Activated naive CD8-positive, alpha-beta T cell treated with anti-CD3 and anti-CD28 coated beads, Interleukin-2, amount 10 ng/mL, durations not matched to agents 7 days and 5 days (primary cell): ENCODE measurements at places on chromosomes 6 and 20. TPM values are rescaled to one million over a fixed set of nuclear protein-coding genes. Genes with fewer than 3 reads are reported as not detected.

DNA sequence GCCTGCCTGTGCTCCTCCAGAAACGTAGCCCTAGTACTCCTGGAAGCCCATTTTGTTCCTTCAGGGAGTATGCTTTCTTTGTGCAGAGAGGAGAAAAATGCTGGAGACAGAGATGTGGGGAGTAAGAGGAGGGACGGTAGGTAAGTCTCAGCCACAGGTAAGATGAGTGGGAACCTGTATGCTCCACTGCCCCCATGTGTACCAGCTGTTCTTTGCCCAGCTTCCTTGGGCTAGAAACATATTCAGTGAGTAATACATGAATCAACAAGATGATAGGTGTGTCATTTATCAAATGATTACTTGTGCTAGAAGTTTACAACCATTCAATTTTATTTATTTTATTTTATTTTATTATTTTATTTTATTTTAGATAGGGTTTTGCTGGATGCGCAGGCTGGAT, 13.6 kb upstream of the CEP85L start:
- peaks cover 35% of the 10 kb centered on the region for H3K4me1 ChIP-seq
- H3K27ac ChIP-seq: peak overlapping the region; percentile 90
- peaks cover 36% of the 10 kb centered on the region for H3K36me3 ChIP-seq

DNA sequence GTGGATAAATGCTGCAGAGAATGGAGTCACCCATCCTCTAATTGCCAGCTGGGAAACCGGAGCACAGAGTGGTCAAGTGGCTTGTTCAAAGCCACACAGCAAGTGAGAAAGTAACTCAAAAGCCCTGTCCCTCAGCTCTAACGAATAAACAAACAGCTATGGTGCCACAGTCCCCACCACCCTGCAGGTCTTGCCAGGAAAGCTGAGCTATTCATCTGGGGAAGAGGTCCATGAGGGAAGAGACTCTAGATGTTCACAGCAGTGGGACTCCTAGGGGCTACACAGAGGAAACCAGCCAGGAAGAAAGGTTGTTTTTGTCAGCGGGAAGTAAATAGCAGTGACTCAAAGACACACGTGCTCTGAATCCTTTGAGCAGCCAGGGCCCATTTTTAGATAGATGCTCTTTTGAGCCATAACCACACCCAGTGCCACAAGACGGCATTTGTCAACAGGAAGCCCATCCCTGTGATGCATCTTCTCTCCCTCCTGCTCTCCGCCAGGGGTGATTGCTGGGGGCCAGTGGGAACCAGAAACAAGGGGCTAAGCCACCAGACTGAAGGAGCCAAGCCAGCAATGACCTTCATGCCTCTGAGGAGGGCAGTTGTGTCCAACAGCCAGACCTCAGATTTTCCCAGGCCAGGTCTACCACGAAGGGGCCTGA, 32.4 kb upstream of the TCP11 start:
- peaks cover 20% of the 10 kb centered on the region for H3K27me3 ChIP-seq
- H3K36me3 ChIP-seq: peaks cover 6% of the 10 kb centered on the region
- peaks cover 5% of the 10 kb centered on the region for H3K4me1 ChIP-seq

- no peaks in the 10 kb centered on the region for H3K4me1 ChIP-seq
- peaks cover 22% of the 10 kb centered on the region for H3K36me3 ChIP-seq
- H3K4me3 ChIP-seq: no peak overlapping the region
- no peak overlapping the region for H3K27ac ChIP-seq
Measured at GRCh38 chr6:57127763-57128162, 37.8 kb downstream of the ZNF451 start.

GRCh38 chr20:2242678-2243077, 53.1 kb upstream of the TGM3 start:
- H3K4me1 ChIP-seq: no peaks in the 10 kb centered on the region
- DNase-seq: no peak
- H3K4me3 ChIP-seq: no peak overlapping the region
- H3K36me3 ChIP-seq: no peaks in the 10 kb centered on the region
- no peak overlapping the region for H3K27ac ChIP-seq

GRCh38 chr20:24785141-24786110, 163.6 kb upstream of the CST7 start:
- peaks cover 26% of the 10 kb centered on the region for H3K4me1 ChIP-seq
- DNase-seq: no peak
- H3K27me3 ChIP-seq: peaks cover 1% of the 10 kb centered on the region

DNA sequence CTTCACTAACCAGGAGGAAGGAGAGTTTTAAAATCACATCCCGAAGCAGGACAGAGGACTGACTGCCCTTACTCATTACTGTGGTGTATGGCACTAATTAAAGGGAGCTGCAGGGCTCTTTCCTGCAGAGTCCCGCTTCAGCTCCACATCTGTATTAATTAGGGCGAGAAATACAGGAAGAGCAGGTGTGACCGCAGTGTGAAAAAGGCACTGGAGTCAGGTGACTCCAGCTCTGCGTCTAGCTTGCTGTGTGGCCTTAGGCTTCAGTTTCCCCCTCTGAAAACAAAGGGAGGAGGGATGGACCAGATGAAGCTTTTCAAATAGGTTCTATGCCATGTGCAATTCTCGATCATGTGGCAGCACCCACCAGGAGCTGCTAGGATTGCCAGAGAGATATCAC, 34.0 kb downstream of the KIAA1755 start:
- no peaks in the 10 kb centered on the region for H3K36me3 ChIP-seq
- DNase-seq: no peak
- no peak overlapping the region for H3K27ac ChIP-seq
- no peak overlapping the region for H3K4me3 ChIP-seq
- H3K4me1 ChIP-seq: peaks cover 4% of the 10 kb centered on the region
- peaks cover 7% of the 10 kb centered on the region for H3K27me3 ChIP-seq

- no peak for DNase-seq
- peak overlapping the region; percentile 78 for H3K27ac ChIP-seq
- H3K36me3 ChIP-seq: no peaks in the 10 kb centered on the region
- peak overlapping the region; percentile 75 for H3K4me3 ChIP-seq
- peaks cover 19% of the 10 kb centered on the region for H3K4me1 ChIP-seq
Measured at GRCh38 chr6:156167625-156168071, 609.5 kb upstream of the ARID1B start.

DNA sequence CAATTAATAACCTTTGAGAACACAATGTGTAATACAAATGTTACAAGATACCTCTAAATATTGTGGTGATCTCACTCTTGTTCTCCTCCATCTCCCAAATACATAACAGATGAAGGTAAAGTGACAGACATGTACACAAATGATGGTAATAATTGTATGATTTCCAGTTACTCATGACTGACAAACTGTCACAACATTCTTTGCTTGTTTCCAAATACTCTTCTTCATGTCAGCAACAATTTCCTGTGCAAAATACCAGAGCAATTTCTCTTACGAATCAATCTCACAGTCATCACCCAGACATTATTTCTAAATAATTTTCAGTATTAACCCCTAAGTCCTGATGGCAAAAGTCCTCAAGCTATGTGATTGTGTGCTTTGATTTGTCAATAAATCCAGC, 92.9 kb downstream of the RPS12 start:
- H3K4me1 ChIP-seq: no peaks in the 10 kb centered on the region
- H3K36me3 ChIP-seq: no peaks in the 10 kb centered on the region
- H3K27ac ChIP-seq: no peak overlapping the region
- H3K4me3 ChIP-seq: no peak overlapping the region
- H3K27me3 ChIP-seq: peaks cover 5% of the 10 kb centered on the region

GRCh38 chr6:44036196-44036595, 91.1 kb downstream of the MRPL14 start:
- peaks cover 8% of the 10 kb centered on the region for H3K4me1 ChIP-seq
- peak; percentile 5 for DNase-seq
- H3K27ac ChIP-seq: peak overlapping the region; percentile 9
- no peak overlapping the region for H3K4me3 ChIP-seq
- no peaks in the 10 kb centered on the region for H3K36me3 ChIP-seq
- H3K27me3 ChIP-seq: peaks cover 4% of the 10 kb centered on the region

DNA sequence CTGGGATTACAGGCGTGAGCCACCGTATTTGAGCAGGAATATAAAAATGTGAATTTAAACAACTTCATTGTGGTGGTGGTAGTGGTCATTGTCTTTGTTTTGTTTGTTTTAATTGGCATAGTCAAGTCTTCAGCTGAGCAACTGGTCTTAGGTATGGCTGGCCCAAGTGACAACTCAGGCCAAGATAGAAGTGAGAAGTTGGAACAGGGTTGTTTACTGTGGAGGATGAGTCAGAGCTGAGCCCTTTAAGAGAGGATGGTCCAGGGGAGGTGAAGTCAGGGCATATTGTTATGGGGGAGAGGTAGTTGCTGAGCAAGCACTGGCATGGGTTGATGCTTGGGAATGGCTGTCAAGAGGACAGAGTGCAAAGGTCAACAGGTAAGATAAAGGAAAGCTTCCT, 308.2 kb downstream of the FARS2 start:
- peaks cover 12% of the 10 kb centered on the region for H3K4me1 ChIP-seq
- no peaks in the 10 kb centered on the region for H3K27me3 ChIP-seq
- H3K4me3 ChIP-seq: no peak overlapping the region

GRCh38 chr6:9517806-9518205, 897.1 kb downstream of the TFAP2A start:
- no peak for DNase-seq
- no peak overlapping the region for H3K27ac ChIP-seq
- no peaks in the 10 kb centered on the region for H3K4me1 ChIP-seq
- no peak overlapping the region for H3K4me3 ChIP-seq
- no peaks in the 10 kb centered on the region for H3K27me3 ChIP-seq
- no peaks in the 10 kb centered on the region for H3K36me3 ChIP-seq

GRCh38 chr6:53862662-53863462, 68.1 kb downstream of the LRRC1 start:
- DNase-seq: no peak
- H3K36me3 ChIP-seq: no peaks in the 10 kb centered on the region
- H3K27me3 ChIP-seq: no peaks in the 10 kb centered on the region
- H3K4me3 ChIP-seq: no peak overlapping the region
- peaks cover 1% of the 10 kb centered on the region for H3K4me1 ChIP-seq

DNA sequence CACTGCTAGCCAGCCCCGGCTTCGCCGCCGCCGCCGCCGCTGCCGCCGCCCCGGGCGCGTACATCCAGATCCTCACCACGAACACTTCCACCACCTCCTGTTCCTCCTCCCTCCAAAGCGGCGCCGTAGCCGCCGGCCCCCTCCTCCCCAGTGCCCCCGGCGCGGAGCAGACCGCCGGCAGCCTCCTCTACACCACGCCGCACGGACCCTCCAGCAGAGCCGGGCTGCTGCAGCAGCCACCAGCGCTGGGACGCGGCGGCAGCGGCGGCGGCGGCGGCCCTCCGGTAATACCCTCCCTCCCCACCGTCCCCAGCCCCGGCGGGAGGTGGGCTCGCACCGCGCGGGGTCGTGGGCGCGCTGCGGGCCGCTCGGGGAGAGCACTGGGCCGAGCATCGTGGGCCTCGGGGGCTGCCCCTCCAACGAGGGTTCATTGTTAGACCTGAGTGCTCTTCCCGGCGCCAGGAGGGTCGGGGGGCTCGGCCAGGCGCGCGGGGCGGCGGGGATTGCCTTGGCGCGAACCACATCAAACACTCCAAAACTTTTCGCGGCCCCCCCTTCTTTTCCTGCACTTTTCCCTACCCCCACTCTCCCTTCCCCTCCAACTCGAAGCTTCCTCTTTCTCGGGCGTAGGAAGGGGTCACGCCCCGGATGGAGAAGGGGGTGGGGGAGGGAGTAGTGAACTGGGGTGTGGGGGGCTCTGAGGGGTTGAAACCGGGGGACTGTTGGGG, 827 bp downstream of the E2F3 start:
- DNase-seq: peak; percentile 68
- peak overlapping the region; percentile 95 for H3K4me3 ChIP-seq

- H3K4me1 ChIP-seq: peaks cover 2% of the 10 kb centered on the region
- H3K4me3 ChIP-seq: no peak overlapping the region
- DNase-seq: no peak
- peaks cover 19% of the 10 kb centered on the region for H3K36me3 ChIP-seq
Measured at GRCh38 chr20:41540918-41541317, 77.3 kb downstream of the CHD6 start.

- H3K4me1 ChIP-seq: peaks cover 9% of the 10 kb centered on the region
- H3K27me3 ChIP-seq: no peaks in the 10 kb centered on the region
- DNase-seq: no peak
- no peak overlapping the region for H3K27ac ChIP-seq
- H3K36me3 ChIP-seq: no peaks in the 10 kb centered on the region
- no peak overlapping the region for H3K4me3 ChIP-seq
Measured at GRCh38 chr20:41304002-41304401, 13.5 kb downstream of the ZHX3 start.

- peaks cover 16% of the 10 kb centered on the region for H3K4me1 ChIP-seq
- peaks cover 21% of the 10 kb centered on the region for H3K36me3 ChIP-seq
- no peak overlapping the region for H3K4me3 ChIP-seq
- H3K27ac ChIP-seq: no peak overlapping the region
Measured at GRCh38 chr20:41413169-41413568, 46.6 kb upstream of the EMILIN3 start.

GRCh38 chr20:47319517-47320252, 36.8 kb downstream of the ZMYND8 start:
- peak overlapping the region; percentile 81 for H3K27ac ChIP-seq
- H3K4me3 ChIP-seq: peak overlapping the region; percentile 72
- peaks cover 54% of the 10 kb centered on the region for H3K4me1 ChIP-seq
- H3K36me3 ChIP-seq: peaks cover 10% of the 10 kb centered on the region
- no peaks in the 10 kb centered on the region for H3K27me3 ChIP-seq

DNA sequence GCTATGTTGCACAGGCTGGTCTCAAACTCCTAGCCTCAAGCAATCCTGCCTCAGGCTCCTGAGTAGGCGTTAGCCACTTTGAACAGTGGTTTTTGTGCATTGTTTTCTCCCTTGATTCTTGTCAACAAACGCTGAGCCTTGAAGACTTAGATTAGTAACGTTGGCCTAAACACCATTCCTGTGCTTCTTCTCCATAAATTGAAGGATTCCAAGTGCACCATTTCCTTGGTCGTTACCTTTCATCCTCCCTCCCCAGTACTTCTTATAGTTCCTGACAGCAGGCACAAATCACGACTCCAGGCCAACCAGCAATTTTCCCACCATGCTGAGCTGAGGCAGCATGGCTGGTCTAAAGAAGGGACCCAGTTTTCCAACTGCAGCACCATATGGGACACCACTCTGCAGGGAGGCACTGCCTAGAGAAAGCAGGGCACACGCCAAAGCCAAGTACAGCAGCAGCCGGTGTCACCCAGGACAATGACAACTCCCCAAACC, 8.9 kb downstream of the RPS10 start:
- no peak overlapping the region for H3K4me3 ChIP-seq
- peaks cover 29% of the 10 kb centered on the region for H3K36me3 ChIP-seq
- H3K27me3 ChIP-seq: no peaks in the 10 kb centered on the region
- H3K4me1 ChIP-seq: peaks cover 15% of the 10 kb centered on the region

GRCh38 chr6:109164331-109164730, 69.0 kb downstream of the CEP57L1 start:
- no peak overlapping the region for H3K4me3 ChIP-seq
- no peaks in the 10 kb centered on the region for H3K27me3 ChIP-seq
- no peaks in the 10 kb centered on the region for H3K4me1 ChIP-seq
- DNase-seq: no peak

Gene YWHAB
- total RNA-seq: 206 TPM

Gene BTNL2
- not detected for total RNA-seq

Gene TEAD3
- total RNA-seq: 0.43 TPM

Gene SPATA25
- total RNA-seq: 1.7 TPM

Gene DDO
- not detected for total RNA-seq

Gene EPB41L1
- total RNA-seq: not detected

Gene POM121L2
- not detected for total RNA-seq

Gene DZANK1
- 1.8 TPM for total RNA-seq

Gene CDSN
- not detected for total RNA-seq

Gene STMND1
- total RNA-seq: not detected

Gene TRIM31
- not detected for total RNA-seq

Gene ENPP3
- 0.36 TPM for total RNA-seq

Gene PAK5
- not detected for total RNA-seq

Gene FAM162B
- total RNA-seq: not detected

Gene DHX16
- 42.9 TPM for total RNA-seq

Gene TRIM10
- total RNA-seq: not detected

Gene RPS6KA2
- 3.8 TPM for total RNA-seq

Gene ZBTB46
- total RNA-seq: 0.25 TPM

Gene SYCP2
- 13.4 TPM for total RNA-seq

Gene ATP6V1G2
- 4.5 TPM for total RNA-seq

Gene LY6G5C
- 3.5 TPM for total RNA-seq
